Stimulated activated CD4-positive, alpha-beta T cell treated with anti-CD3 and anti-CD28 coated beads, Interleukin-1b, Interleukin-23, amount 100 ng/mL, for 1 hour (primary cell): ENCODE measurements at places on chromosomes 4 and X.

GRCh38 chrX:107851215-107851614 is 25.5 kb downstream of the MID2 start:
- no peak for DNase-seq

DNA sequence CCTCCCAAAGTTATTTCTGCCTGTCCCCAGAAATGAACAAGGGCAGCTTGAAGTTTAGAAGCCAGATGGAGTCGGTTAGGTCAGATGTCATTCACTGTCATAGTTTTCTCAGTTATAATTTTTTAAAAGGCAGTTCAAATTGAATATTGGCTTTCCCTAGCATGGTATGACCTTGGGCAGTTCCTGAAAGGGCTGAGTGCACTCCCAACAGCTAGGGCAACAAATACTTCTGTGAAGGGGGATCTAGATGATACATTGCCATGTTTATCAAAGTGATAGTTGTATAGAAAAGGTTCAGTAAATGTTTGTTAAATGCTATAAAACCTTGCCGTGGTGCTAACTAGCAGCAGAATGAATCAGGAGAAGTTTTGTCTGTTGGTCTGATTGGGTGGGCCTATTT is 938.1 kb upstream of the GRIA3 start:
- no peak for DNase-seq

DNA sequence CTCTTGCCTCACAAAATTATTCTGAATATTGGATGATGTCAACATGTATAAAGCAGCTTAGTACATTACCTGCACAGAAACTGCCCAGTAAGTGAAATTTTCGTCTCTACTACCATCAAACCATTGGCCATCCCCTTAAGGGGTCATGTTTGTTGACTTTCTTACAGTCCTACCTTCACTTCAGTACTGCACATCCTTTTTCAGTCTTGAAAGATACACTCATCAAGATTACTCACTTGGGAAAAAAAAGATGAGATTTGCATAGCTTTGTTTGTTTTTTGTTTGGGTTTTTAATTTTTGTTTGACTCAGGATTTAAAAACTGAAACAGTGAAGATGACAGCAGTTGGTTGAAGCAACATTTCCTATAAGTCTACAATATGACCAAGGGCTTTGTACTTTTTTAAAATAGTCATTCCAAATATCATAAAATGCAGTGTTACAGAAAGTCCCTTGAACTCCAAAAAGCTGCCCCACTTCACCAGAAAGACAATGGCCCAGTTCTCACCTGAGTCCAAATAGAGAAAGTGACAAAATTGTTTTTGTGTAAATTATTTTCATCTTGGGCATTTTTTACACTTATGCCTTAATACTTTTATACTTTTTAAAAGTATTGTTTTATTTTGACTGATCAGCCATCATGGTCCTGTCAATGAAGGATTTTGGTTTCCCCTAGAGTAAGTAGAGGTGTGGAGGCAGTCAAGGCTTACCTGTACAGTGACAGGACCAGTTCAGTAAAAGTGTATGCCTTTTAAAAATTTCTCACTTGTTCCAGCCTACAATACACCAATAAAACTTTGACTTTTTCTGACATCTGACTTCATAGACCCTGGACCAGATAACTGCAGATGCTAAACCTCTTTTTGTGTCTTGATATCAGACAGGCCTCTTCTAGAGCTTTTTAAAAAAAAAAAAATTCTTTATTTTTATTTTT is 59.7 kb upstream of the EDA2R start:
- DNase-seq = no peak

DNA sequence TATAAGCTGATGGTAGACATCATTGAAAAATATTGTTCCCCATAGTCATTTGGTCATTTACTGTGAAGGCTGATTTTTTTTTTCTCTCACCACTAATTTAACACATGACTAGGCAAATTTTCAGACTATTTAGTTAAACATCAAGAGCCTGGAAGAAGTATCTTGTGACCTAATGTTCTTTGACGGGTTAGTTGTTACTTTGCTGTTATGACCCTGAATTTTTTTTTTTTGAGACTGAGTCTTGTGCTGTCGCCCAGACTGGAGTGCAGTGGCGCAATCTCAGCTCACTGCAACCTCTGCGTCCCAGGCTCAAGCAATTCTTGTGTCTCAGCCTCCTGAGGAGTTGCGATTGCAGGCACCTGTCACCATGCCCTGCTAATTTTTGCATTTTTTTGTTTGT is 67.0 kb downstream of the HPF1 start:
- DNase-seq = no peak

DNA sequence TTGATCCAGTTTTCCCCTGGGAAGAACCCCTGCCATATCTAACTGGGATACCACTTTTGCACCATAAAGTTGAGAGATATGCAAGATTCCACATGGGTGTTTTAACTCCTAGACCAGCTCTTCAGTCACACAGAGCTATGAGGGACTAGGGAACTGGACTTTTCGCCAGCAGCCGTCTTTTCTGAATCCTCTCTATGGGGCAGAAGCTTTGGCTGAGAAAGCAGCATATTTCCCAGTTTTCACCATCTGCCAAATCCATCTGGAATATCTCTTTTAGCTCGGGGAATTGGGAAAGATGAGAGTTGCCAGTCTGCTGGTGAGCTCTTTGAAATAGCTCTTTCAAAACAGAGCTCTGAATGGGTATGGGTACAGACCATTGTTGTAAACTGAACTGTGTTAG is 20.9 kb downstream of the APOOL start:
- DNase-seq = no peak

DNA sequence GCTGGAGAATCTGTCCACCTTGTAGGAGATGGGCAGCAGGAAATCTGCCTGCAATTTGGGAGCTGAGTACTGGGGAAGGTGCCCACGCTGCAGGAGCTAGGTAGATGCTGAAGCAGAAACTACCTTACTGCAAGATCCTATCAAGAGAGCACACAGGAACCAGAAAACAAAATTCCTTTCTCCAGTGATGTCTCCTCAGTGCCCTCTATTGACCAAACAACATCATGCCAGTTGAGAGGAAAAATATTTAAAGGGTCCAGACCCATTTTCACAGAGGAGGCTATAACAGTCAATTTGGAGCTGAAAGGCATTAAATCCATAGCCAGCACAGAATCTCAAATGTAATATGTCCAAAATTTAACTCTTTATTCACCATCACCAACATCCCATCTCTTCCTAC is 406.8 kb downstream of the SLITRK2 start:
- no peak for DNase-seq
